ENCODE measurements at places on chromosomes 2 and 18.

DNA sequence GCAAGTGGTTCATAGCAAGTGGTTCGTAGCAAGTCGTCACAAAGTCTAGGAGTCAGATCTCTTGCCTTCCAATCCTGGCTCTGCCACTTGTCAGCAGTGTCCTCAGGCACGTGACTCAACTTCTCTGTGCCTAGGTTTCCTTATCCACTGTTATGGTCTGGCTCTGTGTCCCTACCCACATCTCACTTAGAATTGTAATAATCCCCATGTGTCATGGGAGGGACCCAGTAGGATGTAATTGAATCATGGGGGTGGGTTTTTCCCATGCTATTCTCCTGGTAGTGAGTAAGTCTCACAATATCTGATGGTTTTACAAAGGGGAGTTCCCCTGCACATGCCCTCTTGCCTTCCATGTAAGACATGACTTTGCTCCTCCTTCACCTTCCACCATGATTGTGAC, 51.8 kb upstream of the AP1S3 start:
- no peak for DNase-seq

GRCh38 chr2:231807020-231807419, 20.8 kb downstream of the COPS7B start:
- DNase-seq: no peak

DNA sequence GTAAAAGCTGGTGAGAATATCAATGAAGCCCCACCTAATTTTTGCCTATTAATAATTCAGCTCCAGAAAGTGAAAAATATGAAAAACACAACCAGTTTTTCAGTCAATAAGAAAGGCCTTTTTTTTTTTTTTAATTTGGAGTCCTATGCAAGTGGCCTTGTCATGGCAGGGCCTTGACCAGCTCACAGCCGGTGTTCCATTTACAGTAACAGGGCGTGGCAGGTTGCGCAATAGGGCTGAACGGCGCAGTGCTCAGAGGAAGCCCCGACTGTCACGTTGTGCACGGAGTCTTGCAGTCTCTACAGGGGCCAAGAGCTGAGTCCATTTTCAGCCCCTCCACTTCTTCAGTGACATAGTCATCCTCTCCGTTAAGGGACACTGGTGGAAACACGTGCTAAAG, 184.1 kb upstream of the FN1 start:
- DNase-seq: no peak

DNA sequence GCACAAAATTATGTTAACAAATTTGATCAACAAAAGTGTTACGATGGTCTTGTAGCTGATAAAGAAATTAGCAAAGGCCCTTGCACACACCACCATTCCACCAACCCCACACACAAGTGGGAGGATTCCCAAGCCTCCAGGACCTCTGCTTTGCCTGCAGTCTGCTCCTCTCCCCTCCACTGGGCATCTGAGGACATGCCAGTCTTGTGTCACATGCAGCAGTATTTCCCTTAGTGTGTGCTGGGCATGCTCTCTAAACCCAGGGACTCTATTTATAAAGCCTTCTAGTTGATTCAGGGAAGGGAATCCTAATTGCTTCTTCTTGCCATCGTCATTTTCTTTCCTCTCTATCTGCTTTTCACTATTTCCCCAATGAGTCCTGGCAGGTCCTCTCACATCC, 53.3 kb downstream of the KCTD18 start:
- no peak for DNase-seq

DNA sequence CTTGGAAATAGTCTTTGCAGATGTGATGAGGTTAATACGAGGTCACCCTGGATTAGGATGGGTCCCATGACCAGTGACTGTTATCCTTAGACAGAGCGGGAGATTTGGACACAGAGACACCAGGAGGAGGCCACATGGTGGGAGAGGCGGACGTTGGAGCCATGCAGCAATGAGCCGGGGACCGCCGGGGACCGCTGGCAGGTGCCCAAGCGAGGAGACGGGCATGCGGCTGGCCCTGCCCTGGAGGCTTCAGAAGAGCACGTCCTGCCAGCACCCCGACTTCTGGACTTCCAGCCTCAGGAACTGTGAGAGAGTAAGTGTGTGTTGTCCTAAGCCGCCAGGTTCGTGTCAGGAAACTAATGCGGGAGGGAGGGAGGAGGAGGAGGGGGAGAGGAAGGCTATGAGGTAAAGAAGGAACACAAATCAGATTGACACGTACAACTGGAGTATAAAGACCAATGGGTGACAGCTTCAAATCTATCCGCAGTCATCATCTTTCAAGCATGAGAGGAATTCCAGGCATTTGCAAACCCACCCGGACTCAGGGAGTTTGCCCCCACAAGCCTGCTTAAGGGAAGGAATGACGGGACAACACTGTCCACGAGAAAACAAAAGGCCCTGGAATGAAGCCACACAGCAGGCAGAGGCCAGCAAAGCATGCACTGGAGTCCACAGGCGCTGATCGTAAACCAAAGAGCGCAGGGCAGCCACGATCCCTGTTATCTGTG, 11.6 kb upstream of the BOK start:
- peak; percentile 81 for DNase-seq

DNA sequence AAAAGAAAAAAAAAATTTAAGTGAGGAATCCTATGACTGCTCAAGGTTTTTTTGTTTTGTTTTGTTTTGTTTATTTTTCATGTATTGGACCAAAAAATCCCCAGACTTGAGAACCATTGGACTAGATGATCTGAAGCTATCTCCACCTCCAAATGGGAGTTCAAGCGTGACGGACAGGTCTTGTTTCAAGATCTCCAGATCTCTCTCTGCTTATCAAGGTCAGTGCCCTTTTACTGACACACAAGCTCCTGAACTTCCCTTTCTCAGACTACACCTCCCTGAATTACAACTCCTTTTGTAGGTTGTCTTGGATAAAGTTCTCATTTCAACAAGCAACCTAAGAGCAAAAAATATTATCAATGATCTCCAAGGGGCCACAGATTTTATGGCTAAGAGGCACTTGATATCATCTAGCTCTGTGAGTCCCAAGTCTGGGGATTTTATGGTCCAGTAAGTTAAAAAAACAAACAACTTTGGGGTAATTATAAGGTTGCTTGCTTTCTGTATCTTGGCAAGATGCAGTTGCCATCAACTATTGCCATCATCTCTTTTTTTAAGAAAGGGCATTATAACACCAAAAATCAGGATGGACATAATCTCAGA, 396.0 kb upstream of the ATP5MC3 start:
- DNase-seq: peak; percentile 10

DNA sequence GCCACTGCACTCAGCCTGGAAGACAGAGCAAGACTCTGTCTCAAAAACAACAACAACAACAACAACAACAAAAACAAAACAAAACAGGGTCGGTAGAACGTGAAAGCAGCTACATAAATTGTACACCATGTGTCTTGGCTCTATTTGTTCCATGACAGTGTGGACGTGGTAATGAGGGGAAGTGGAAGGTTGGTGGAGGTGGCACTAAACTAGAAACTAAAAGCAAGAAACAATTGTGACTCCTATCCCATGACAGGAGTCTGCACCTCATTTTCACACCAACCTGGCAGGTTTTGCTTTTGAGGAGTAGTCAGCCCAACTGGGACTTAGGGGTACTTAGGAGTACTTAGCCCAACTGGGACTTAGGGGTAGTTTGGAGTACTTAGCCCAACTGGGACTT, 62.5 kb upstream of the MRPS9 start:
- DNase-seq: no peak
